ENCODE measurements at places on chromosomes 1 and 21.

DNA sequence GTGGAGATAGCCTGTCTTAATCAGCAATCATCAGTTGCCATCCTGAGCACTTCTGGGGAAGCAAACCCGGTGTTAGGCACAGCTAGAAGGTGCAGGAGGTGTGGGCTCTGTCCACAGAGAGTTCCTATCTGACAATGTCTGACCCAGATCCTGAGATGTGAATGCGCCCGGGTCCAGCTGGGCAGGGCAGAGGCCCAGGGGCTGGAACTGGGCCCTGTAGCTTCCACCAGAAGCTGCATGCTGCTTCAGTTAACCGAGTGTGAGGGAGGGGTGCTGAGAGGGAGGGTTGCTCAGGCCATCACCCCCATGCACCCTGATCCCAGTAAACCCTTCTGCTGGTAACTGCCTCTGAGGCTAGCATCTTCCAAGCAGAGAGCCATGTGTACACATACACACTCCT is 42.2 kb downstream of the KIF21B start:
- no peak for DNase-seq

GRCh38 chr1:58038574-58038973 is 508.0 kb downstream of the OMA1 start:
- DNase-seq = no peak

DNA sequence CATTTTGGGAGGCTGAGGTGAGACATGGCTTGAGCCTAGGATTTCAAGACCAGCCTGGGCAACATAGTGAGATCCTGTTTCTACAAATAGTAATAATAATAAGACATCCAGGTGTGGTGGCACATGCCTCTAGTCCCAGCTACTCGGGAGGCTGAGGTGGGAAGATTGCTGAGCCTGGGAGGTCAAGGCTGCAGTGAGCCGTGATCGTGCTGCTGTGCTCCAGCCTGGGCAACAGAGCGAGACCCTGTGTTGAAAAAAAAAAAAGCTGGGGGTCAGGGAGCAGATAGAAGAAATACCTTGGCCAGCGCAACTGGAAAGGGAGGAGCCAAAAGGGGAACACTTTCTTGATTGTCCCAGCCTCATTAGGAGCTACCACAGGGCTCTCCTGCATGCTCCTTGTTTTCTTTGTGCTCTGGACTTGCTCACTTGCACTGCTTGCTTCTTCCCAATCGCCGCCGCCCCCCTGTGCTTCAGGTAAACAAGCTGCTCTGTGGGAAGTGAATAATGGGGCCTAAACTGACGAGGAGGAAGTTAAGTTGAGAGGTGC is 31.1 kb downstream of the PBX1 start:
- no peak for DNase-seq

DNA sequence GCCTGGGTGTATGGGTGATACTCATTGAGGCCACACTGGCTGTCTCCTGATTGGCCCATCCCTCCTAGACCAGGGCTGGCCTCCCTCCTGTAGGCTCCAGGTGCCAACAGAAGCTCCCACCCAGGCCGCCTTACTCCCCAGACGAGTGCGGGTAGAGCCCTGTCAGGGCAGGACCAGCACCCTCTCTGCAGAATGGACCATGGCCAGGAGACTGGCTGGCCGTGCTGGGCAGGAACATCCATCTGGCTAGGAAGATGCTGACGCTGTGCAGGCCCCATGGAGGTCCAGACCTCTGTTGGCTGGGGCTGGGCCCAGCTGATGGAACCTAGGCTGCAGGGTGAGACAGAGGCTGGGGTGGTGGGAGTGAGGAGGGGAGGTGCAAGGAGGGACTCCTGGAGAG is 25.0 kb upstream of the EPB41 start:
- no peak for DNase-seq

- no peak for DNase-seq
Measured at GRCh38 chr1:224938652-224939051, 9.2 kb downstream of the DNAH14 start.

DNA sequence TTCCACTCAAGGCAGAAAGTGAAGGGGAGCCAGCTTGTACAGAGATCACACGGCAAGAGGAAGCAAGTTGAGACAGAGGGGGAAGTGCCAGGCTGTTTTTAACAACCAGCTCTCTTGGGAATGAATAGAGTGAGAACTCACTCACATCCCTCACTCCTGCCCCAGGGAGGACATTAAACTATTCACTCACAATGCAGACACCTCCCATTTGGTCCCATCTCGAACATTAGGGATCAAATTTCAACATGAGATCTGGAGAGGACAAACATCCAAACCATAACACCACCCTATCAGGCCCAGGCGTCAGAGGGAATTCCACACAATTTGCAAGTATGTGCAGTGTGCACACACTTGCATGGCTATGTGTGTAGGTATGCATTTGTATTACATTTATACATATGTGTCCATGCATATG is 62.7 kb downstream of the DMAP1 start:
- DNase-seq = no peak

- no peak for DNase-seq
Measured at GRCh38 chr1:193705554-193705981, 519.2 kb upstream of the B3GALT2 start.

DNA sequence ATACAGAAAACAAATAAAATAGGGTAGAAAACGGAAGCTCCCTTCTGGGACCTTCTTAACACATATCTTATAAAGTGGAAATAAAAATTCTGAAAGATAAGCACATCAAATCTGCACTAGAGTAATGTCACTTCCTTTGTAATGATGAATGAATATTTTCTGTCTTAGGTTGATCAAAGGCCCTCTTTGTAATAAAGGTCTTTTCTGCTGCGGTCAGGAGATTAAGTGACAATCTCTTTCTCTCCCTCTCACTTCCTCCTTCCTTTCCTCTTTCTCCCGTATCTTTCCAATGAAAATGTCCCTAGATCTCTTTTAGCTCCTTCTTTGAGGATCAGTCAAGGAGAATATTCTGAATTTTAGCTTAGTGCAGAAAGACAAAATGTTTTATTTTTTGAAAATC is 33.8 kb downstream of the TMCO1 start:
- no peak for DNase-seq

DNA sequence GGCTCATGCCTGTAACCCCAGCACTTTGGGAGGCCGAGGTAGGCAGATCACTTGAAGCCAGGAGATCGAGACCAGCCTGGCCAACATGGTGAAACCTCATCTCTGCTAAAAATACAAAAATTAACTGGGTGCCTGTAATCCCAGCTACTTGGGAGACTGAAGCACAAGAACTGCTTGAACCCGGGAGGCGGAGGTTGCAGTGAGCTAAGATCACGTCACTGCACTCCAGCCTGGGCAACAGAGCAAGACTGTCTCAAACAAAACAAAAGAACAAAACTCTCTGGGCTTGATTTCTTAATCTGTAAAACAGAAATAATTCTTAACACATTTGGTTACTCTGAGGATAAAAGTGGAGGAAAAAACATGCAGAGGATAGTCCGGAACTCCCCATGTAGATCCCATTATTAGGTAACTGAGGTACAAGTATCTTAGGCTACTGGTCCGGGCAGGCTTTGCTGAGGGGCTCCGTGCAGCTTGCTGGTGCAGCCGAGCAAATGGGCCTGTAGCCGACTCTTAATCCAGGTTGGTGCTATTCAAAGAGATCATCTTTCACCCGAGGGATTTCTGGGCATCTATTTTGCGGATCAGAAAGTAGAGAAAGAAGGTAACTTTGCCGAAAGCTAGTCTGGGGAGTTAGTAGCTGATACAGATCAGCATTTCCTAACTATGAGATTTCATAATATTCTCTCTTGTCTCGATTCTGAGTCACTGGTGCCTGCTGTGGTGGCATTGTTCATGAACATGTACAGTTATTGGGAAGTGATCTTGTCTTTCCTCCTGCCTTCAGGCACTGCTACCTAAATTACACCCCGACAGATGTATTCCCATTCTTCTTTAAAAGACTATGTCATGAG is 56.8 kb downstream of the NFIA start:
- DNase-seq = no peak

DNA sequence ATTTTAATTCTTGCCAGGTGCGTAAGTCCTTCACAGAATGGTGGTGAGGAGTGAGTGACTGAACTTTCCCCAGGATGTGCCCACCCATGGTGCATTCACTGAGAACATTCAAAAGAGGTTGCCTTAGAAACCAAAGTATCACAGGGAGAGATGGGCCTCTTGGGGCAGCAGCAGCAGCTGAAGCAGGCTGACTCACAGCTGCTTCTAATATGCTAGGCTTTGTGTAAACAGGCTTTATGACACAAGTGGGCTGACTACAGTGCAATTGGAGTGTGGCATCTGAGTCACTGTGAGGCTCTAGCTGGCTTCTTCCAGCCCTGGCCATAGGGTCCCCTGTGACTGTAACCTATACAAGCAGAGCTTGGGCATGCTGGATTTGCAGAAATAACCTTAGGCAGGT is 12.6 kb downstream of the PIGP start:
- peak; percentile 29 for DNase-seq

DNA sequence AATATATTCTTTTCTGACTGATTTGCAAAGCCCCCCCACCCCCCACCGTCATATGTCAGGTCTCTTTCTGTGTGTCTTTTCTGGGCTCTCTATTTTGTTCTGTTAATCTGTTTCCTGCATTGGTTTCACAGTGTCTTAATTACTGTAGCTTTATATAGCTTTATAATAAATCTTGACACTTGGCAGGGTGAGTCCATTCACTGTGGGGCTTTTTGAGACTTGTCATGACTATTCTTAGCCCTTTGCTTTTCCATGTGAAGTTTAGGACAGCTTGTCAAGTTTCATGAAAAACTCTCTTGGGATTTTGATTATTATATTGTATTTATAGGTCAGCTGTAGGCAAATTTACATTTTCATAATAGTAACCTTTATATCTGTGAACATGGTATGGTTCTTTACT is 50.4 kb downstream of the MIGA1 start:
- no peak for DNase-seq

DNA sequence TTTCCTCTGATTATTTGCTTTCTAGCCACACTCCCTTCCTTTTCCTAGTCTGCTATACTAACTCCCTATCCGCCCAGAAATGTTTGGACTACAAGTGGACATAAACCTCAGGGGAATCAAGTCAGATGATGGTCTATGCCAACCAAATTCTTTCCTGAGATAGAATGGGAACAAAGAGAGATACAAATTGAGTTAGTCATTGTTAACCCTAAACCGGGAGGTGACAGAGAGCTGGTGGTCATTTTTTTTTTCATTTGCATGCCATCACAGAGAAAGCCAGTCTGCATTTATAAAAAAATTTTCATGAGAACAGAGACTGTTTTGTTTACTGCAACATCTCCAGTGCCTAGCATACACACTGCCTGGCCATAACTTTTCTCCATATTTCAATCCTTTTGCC is 35.0 kb downstream of the MYSM1 start:
- no peak for DNase-seq

- DNase-seq = no peak
Measured at GRCh38 chr1:236304682-236305081, 22.9 kb upstream of the ERO1B start.

DNA sequence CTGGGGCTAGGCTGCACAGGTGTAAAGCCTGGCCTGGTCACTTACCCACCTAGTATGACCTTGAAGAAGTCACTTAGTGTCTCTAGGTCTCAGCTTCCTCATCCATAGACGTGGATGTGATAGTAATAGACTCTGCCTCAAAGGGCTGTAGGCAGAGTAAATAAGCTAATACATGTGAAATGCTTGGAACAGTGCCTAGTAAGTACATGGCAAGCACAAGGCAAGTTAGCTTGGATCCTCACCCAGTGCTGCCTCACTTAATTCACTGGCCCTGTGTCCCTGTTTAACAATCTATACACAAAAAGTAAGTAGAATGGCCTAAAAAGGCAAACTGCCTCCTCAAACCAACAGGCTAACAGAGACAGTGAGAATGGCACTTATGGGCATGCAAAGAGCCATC is 167.8 kb downstream of the PIGK start:
- DNase-seq = no peak

GRCh38 chr1:11918799-11919519 is 7.3 kb downstream of the KIAA2013 start:
- DNase-seq = peak; percentile 19

- no peak for DNase-seq
Measured at GRCh38 chr1:1402072-1402900, 3.2 kb upstream of the CCNL2 start.
